ENCODE measurements at places on chromosomes 5 and 9.

- DNase-seq: no peak
These were observed 194.4 kb upstream of the PTGER4 start for GRCh38 chr5:40485021-40485998.

GRCh38 chr9:91903126-91903911 is 46.7 kb downstream of the ROR2 start:
- no peak for DNase-seq

DNA sequence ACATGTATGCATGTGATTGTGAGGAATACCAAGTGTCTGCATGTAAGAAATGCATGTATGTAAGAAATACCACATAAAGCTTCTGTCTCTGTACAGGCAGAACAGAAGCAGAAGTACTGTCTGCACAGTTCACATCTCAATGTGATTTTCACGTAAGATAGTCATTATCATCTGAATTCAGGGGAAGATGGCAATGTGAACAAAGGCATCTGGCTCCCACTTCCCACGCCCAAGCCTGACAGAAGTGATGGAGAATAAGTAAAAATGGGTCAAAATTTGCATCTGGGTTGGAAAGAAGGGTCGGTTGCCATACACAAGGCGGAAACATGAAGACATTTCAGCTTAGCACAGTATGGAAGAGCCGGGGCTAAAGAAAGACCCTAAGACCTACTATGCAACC is 71.7 kb downstream of the SUSD1 start:
- DNase-seq: no peak

DNA sequence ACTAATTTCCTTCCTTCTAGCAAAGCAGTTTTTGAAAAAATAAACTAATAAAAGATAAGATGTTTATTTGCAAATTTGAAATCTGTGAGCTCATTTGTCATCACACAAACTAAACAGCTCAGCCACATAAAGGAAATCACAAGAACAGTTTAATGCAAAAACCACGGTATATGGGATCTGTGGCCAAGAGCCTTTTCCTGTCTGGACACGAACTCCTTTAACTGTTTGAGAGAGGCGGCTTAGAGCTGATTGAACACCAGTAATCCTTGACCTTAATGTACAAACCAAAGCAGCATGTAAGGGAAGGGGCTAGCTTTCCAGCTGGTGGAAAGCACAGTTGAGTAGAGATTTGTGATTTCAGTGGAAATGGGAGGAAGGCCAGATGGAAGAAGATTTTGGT is 66.3 kb upstream of the SPINK5 start:
- no peak for DNase-seq

All from activated CD4-positive, alpha-beta T cell treated with anti-CD3 and anti-CD28 coated beads, Interleukin-2, amount 50 U/mL, for 1 hour (primary cell).